ENCODE measurements at places on chromosomes 6 and 20.

GRCh38 chr6:157873735-157874344, 50.8 kb downstream of the SNX9 start:
- peak; percentile 63 for DNase-seq

GRCh38 chr6:89353702-89354392, 1.3 kb upstream of the UBE2J1 start:
- no peak for DNase-seq

DNA sequence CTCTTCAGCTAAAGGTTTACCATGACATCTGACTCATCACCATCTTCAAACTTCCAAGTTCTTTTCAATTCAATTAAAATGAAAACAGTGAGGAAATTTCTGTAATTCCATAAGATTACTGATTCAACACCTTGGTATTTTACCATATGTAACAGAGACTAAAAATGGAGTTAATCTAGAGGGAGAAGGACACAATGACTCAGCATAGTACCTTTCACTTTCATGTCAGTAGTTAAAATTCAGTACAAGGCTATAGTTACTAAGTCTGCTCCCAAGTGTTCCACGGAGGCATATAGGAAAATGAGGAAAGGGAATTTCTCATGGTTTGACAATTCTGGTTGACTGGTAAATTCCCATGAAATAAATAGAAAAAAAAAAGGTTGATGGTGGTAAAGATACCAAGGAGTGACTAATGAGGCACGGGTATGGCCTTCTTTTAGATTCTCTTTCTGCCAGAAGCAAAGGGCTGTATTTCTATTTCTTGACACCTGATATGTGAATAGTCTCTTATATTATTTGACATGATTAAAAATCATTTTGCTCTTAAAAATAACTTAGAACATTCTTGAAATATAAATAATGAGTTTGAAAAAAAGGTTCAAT, 526.7 kb upstream of the ADGRB3 start:
- no peak for DNase-seq

DNA sequence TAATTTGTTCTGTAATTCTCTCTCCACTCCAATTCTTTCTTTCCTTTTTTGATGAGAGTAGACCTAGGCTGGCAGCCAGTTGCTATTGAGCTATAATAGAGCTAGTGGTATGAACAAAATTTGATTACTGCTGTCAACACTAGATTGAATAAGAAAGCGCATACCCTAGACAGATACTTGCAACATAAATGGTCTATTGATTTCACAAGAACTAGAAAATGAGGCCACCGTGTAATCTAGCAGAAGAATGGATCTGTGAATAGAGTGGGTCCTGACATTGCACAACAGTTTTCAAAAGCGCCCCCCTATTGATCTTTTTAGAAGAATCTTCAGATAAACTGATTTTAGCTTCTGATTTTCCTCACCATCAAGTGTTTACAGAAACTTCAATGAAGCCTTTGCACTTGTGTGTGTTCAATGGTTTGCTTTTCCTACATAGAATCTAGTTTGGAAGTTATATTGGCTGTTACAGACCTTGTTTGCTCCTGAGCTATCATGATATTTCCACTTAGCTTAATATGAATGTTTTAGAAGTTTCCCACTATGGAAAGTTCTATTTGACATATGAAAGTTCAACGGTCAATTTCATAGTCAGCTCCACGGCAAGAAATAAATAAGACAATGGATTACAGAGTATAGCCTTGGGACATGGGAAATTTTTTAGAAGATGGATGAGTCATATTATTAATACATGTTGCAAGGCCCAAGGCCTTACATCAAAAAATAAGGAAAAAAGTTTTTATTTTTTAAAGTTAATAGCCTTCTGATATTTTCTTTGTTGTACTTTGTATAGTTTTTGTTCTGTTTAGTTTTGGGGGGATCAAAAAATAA, 55.6 kb downstream of the UTRN start:
- DNase-seq: no peak

- peak; percentile 73 for DNase-seq
These were observed 13.8 kb upstream of the GTF3C6 start for GRCh38 chr6:110944681-110945151.

DNA sequence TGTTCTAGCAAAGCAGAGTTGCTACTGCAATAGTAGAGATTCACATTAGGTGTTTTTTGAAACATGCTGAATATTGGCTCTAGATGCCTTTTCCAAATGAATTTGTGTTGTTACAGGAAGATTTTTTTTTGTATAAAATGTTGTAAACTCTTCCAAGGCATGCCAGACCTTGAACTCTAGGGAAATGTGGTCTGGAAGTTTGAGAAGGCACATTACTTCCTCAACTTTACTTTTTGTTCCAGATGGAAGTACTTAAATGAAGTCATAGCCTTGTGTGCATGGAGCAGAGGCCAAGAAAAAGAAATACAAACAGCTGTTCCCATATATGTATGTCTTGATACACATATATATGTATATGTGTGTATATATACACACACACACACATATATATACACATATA, 585.7 kb upstream of the MARCKS start:
- DNase-seq: no peak

DNA sequence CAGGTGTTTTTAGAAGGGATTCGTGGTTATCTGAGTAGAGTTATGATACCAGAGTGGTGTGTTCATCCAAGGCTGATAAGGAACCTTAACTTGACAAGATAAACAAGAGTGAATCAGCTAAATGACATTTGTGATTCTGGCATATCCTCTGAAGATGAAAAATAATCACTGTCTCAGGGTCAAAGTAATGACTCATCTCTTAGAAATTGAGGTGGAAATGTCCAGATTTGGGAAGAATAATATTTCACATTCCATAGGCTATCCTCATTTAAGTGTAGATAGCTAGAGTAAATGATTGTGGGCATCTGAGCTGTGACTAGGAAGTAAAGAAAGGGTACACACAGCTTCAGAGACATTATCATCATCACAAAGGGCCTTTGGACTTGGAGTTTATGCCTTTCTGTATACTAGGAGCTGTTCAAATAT, 255.7 kb downstream of the GJA1 start:
- no peak for DNase-seq

- peak; percentile 65 for DNase-seq
These were observed 31.1 kb upstream of the CARMIL1 start for GRCh38 chr6:25248123-25248522.
